ENCODE measurements at places on chromosomes 3 and 15. TPM values are rescaled to one million over a fixed set of nuclear protein-coding genes. Genes with fewer than 3 reads are reported as not detected.

- DNase-seq, result no peak
Observed at GRCh38 chr15:66459818-66460615, 37.5 kb downstream of the SNAPC5 start.

DNA sequence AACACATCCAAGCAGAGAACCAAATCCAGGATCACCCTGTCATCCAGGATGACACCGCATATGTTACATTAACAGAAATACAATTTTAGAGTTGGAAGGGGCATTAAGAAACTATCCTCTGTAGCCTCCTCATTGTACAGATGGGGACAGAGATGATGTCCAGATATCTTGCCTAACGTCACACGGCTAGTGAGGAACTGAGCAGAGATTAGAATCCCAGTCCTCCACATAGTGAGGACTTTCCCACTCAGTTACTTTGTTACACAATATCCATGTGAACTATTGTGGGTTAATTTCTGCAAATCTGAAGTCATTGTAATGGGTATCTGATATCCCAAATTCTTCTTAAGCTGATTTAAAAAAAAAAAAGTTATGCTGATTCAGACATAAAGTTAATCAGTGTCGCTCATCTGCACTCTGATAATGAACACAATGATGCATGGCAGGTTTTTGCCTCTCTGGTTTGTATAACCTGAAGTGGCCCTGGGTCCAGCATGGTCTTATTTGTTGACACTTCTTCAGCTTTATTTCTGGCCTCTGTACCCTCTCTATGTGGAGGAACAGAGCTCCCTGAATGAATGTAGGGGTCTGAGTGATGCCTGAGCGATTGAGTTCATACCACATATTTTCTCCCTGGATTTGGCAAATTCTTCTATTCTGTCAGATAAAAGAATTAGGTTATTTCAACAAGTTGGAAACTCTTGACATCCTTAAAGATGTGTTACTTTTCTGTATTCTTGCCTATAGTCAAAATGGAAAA, 76.0 kb upstream of the LIMD1 start:
- DNase-seq, result no peak

- no peak for DNase-seq
Observed at GRCh38 chr15:74854453-74855022, 11.6 kb upstream of the ULK3 start.

DNA sequence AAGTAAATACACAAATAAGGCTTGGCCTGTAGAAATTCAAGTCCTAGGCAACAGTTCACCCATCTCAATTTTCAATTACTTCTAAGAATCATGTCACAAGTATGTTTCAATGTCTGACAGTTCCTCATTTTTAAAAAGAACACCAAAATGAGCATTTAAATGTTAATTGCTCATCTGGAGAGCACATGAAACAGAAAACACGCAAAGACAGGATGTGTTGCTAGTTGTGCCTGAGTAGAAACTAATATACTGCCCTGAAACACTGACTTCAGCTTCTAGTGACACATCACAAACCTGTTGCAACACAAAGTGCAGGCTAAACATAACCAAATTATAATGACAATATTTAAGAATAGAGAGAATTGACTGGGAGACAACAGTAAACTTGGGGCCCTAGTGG, 167.3 kb upstream of the THBS1 start:
- DNase-seq, result no peak

- DNase-seq, result no peak
Observed at GRCh38 chr3:105606016-105606415, 239.3 kb downstream of the ALCAM start.

DNA sequence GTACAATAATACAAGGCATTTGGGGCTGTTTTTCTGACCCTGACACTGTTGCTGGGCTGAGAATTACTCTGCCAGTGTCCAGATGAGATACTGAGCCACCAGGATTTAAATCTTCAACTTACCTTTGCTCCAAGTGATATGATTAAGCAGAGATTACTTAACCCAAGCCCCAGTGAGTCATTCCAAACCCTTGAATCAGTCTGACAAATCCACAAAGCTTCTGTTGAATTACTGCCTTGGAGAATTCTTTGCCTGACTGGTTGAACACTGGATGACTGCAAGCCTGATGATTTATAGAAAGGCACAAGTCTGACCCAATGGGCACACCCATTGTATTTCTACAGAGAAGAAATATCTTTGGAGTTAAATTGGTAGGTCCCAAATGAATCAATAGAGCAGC, 88.2 kb upstream of the TSC22D2 start:
- no peak for DNase-seq

GRCh38 chr3:45413172-45413765, 24.9 kb downstream of the LARS2 start:
- DNase-seq, result no peak

GRCh38 chr3:101824702-101825101, 24.6 kb upstream of the NFKBIZ start:
- no peak for DNase-seq

- DNase-seq, result peak; percentile 40
Observed at GRCh38 chr3:172201136-172201869, 161.9 kb downstream of the FNDC3B start.

GRCh38 chr15:43531018-43531670, 13.7 kb downstream of the MAP1A start:
- no peak for DNase-seq

DNA sequence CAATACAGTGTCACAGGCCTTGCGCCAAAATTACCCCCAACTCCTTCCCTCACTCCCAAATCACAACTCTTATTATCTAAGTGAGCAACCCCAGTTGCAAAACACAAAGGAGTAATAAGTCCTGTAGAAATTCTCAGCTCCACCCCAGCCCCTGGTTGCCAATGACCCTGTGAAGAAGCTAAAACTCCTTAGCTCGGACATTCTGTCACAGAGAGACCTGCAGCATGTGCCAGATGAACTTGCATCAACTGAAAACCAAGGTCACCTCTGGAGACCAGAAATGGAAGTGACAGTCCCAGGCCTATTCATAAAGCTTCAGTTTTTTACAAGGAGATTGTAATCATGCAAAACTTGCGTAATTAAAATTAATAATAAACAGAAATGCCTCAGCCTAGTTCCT, 55.2 kb downstream of the RBPMS2 start:
- DNase-seq, result no peak

Gene MORC1
- total RNA-seq, result not detected

Gene SLC24A5
- total RNA-seq, result not detected

Gene MAGEL2
- total RNA-seq, result 0.33 TPM

Gene GOLGA6A
- not detected for total RNA-seq

Measured in breast epithelium (tissue), 4 donors.